Left ventricle myocardium inferior (tissue), 1 donor: ENCODE measurements at places on chromosomes 6 and 20. TPM values are rescaled to one million over a fixed set of nuclear protein-coding genes. Genes with fewer than 3 reads are reported as not detected.

DNA sequence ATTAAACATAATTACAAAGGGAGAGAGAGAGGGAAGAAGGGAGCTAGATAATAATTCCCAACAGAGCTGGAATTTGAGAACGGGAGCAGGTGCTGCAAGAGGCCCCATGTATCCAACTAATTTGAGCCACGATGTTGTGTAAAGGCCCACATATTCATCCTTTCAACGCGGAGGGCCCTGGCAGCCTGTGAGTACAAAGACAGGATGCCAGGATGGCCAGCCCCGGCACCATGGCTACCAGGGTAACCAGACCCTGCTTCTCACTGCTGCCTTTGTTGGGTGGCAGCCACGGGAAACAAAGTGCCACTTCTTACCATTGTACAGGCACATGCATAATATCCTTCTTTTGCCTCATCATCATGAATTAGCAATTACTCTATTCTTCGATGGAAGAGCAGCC, 492.0 kb upstream of the NRSN1 start:
- no peak for DNase-seq

- no peak for DNase-seq
Measured at GRCh38 chr20:5531318-5532081, 214.7 kb upstream of the PROKR2 start.

The RAD21L1 gene
- total RNA-seq, result not detected

- DNase-seq, result no peak
Measured at GRCh38 chr6:146574211-146574610, 24.6 kb upstream of the ADGB start.

DNA sequence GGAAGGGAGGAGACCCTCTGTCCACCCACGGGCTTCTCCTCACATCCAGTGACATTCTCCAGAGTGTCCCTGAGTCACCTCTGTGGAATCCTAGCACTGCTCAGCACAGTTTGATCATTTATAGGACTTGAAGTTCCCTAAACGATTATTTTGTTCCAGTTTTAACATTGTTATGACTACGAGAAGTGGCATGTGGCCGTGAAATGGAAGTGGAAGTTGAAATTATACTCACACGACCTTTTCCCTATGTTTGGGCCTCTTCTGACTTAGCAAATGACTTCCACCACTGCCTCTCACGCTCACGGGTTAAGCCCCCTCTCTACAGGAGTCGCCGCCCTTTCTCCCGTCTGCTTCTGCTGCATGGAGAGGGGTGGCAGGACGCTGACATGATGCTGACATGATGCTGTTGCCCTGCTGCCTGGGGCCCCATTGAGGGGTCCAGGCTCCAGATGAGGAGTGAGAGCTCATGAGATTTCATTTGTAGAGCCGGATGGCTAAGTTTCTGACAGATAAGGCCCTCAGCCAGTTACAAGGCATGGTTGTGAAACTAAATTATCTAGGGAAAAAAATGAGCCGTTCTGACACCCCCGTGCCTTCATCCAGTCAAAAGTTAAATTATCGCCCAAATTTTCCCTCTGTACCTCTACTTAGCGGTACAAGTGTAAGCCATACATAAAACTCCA, 153.6 kb upstream of the UST start:
- no peak for DNase-seq

The SLC26A8 gene
- total RNA-seq, result not detected

GRCh38 chr6:21144928-21145327, 448.6 kb upstream of the SOX4 start:
- no peak for DNase-seq
